ENCODE measurements at places on chromosomes 6 and 20.

GRCh38 chr20:45902199-45902701 lies 9.7 kb downstream of the PLTP start:
- no peak for ATAC-seq

GRCh38 chr20:7829776-7830175 lies 110.5 kb downstream of the HAO1 start:
- ATAC-seq: no peak

DNA sequence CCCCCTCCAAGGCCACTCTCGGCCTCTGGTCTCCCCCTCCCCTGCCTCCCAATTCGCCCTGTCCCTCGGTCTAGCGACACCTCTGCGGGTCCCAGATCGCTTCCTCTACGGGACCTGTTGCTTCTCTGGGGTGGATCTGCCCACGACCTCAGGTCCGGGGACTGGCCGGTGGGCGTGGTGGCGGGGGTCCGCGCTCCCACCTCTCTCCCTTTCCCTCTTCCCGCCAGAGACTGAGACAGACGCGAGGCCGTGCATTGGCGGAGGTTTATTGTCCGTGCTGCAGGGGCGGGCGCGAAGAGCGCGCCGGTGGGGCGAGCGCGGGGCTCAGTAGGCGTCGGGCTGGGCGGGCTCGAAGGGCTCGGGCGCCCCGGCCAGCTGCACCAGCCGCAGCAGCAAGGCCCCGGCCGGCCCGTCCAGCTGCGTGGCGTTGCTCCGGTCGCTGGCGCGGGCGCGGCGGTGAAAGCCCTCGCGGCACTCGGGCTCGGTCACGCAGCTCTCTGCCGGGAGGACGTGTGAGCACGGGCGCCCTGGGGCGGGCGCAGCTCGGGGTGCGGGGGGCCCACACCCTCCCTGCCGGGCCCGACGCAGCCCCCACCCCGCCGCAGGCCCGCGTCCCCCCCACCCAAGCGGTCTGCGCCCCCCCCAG lies 2.1 kb downstream of the AVP start:
- peak; percentile 32 for ATAC-seq

DNA sequence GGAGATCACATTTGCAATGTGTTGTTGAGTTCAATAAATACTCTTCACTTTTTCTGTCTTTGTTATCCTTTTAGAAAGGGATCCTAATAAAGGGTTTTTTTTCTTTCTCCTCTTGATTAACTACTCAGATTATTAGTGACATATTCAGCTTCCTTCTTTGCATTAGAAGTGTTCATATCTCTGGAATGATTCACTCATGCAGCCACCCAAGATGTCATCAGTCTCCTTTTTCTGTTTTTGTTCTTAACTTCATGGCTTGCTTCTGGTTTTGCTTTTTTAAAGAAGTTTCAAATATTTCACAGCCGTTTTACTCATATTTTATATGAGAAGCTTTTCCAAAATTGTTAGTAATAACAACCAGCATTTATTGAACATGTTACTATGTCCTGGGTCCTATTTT lies 187.6 kb downstream of the TMEM242 start:
- ATAC-seq: no peak

- peak; percentile 43 for ATAC-seq
Observed at GRCh38 chr6:118722829-118723813, 71.7 kb upstream of the CEP85L start.

DNA sequence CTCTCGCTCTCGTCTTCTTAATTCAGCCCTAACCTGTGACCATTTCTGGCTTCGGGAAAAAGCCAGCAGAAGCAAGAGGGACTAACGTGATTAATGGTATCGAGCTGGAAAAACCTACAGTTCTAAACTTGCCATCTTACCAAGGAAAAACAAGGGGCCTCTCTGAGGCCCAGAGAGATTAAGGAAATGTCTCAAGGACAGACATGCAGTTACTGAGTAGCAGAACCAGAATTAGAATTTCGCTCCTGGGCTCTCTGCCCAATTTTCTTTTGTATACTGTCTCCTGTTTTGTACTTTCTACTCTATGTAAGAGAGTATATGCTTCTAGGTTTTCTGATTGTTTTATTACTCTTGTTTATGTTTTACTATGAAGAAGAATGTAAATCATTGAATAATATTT lies 67.8 kb upstream of the LTV1 start:
- ATAC-seq: no peak

DNA sequence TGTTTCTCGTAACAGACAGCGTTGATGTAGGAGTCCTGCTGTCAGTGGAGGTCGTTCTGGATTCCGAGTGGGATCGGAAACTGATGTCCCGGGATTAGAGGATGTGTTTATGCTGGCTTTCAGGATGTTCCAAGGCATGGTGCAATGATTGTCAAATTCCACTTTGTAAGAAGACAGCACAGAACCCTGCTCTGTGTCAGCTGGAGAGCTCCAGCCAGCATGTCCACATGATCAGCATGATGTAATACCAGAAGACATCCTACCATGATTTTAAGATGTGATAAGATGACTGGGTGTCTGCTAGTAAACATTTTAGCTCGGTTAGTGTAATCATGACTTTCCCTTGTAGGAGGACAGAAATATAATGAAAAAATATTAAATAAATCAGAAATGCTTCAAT lies 20.3 kb downstream of the ENPP1 start:
- no peak for ATAC-seq

GRCh38 chr20:1301031-1301529 lies 27.9 kb downstream of the SDCBP2 start:
- ATAC-seq: peak; percentile 24
